SW480 (cell line): ENCODE measurements at places on chromosomes 11 and 22.
A peak's percentile ranks its signal among the peaks of the same experiment; 100 is the strongest.

DNA sequence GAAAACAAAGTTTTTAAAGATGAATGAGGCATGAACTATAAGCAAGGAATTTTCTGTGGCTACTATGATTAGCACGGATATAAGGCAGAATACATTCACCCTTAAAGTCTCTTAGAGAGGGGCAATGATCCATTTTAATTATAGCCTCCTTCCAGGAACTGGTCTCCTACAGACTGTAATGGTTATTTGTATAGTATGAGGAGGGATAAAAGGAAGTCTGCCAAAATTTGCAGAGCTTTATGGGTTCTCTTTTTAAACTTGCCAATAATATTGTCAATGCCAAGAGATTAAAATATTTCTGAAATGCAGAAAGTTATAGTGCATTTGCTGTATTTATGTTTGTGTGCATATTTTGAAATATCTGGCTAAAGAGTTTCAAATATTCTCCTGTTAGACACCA is 271.4 kb upstream of the LUZP2 start:
- no peak for DNase-seq

DNA sequence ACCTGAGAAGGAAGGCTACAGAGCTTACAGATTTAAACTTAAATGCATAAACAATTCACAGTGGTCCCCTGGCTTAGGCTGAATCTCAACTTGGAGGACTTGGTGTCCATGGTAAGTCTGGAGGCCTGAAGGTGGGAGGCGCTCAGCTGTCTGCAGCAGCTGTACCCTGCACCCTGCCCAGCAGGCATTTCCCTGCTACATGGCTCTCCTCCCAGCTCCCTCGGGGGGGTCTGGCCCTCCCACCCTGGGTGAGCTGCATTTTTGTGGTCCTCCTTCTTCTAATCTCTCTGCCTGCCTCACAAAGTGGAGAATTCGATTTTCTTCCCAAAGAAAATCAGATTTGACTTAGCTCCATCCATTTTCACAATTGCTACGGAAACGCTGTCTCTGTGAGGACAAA is 273.2 kb downstream of the KIRREL3 start:
- DNase-seq: no peak

DNA sequence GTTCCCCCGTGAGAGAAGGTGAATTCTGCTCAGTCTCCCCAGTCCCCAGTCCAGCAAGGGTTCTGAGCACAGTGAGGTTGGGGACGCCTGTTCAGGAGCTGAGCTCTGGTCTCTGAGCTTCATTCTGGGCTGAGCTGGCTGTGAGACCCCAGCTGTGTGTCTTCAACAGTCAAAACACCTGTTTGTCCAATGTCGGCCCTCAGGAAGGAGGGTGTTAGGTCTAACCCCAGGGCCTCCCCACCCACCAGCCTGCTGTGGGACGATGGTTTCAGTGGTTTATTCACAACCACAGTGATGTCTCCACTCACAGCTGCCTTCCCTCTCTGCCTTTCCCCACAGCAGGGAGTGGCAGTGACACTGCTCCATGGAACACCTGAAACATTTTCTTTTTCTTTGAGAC is 1282.9 kb downstream of the TBC1D22A start:
- no peak for DNase-seq

GRCh38 chr11:133945087-133945974 is 11.4 kb downstream of the IGSF9B start:
- DNase-seq: peak; percentile 97

- no peak for DNase-seq
Observed at GRCh38 chr22:50481440-50482106, at the start of gene ADM2. ADM2 (plus strand) TSS chr22:50481543; CDS start chr22:50481848, 305 bp downstream.

DNA sequence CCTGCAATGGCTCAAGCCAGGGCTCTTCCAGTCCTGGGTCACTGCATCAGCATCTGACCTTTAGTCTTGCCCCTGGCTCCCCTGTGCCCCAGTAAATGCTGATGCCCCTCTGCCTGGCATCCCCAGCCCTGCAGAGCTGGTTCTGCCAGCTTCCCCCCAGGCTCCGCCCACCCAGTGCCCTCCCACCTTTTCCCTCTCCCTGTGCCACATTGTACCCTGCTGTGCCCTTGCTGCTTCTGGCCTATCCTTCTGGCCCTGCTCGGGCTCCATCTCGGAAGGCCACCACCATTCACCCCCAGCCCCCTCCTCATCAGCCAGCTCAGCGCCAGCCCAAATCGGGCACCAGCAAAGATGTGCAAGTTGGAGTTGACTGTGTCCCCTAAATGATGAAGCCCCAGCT is 7.4 kb downstream of the CAPN5 start:
- no peak for DNase-seq

GRCh38 chr11:116482716-116483115 is 290.1 kb downstream of the BUD13 start:
- DNase-seq: no peak

GRCh38 chr22:22847241-22847640 is 40.4 kb upstream of the IGLL5 start:
- DNase-seq: no peak

DNA sequence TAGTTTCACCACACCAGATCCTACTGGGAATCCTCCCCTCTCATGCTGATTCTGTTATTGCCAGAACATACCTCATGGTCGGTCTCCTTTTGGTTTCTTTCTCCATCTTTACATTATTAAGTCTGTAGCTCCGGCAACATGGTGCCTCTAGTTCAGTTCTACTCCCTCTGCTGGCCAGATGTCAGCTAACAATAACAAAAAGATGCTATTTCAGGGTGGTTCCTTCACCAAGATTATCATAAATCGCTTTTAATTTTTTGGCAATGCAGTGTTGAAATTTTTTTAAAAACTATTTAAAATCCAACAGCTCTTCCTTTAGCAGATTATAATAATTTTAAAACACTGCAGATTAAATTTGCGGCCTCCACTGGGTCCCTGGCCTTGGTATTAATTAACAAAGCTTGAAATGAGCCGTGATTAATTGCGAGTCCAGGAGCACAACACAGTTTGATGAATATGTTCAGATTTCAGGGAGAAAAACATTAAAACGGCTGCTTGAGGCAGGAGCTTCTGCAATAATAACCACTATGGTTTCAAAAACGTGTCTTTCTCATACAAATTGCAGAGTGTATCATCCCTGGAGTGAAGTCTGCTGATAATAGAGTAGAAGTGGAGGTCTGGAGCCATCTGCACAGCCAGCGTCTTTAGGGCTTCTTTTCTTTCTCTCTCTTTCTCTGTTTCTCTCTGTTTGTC is 492.9 kb upstream of the KIRREL3 start:
- peak; percentile 46 for DNase-seq

GRCh38 chr11:132913886-132914285 is 618.4 kb downstream of the OPCML start:
- no peak for DNase-seq

DNA sequence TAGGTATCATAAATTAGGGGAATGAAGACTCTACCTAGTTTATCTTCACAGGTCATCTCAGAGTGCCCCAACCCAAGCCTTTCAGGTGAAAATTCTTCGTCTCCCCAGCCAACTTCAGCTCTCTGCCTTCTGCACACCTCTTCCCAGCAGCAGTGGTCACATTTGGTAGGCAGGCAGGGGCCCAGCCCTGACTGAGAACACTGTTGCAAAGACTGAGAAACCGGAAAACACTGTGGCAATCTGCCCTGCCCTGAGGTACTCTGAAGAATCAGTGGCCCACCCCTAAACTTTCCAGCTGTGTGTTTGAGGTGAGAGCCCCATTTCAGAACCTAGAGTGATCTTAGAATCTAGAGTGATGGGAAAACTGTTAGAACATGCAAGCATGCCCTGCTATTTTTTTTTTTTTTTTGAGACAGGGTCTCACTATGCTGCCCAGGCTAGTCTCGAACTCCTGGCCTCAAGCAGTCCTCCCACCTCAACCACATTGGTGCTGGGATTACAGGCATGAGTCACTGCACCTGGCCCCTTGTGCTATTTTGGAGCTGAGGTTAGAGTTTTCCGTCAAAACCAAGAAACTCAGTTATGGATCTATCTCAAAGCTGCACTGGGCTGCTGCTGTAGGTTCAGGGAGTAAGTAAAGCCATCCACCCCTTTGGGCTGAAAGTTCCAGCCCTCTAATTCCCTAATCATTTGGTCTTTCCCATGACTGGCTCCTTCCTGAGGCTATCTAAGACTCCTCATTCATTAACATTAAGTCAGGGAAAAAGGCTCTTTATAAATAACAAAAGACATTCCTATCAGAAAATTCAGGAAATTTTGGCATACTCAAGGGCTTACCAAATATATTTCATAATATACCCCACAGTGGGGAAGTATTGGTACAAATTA is 1.7 kb upstream of the LDHA start:
- DNase-seq: no peak

- no peak for DNase-seq
Observed at GRCh38 chr11:2205981-2206690, 34.5 kb upstream of the TH start.
